ENCODE measurements at places on chromosomes 1 and 21. TPM values are rescaled to one million over a fixed set of nuclear protein-coding genes. Genes with fewer than 3 reads are reported as not detected.

The GUCA2A gene
- 7.7 TPM for total RNA-seq

The FCRL1 gene
- total RNA-seq: not detected

The ATP13A2 gene
- total RNA-seq: 23.4 TPM

The NDUFS5 gene
- total RNA-seq: 176 TPM

The OR10Z1 gene
- not detected for total RNA-seq

The RBBP5 gene
- 14.3 TPM for total RNA-seq

The RAP1GAP gene
- total RNA-seq: 3.6 TPM

The S100A1 gene
- 8.1 TPM for total RNA-seq

All from ovary (tissue), 10 donors.